ENCODE measurements at places on chromosomes 4 and X.

GRCh38 chr4:16893141-16893651 lies 5.2 kb downstream of the LDB2 start:
- DNase-seq = no peak

DNA sequence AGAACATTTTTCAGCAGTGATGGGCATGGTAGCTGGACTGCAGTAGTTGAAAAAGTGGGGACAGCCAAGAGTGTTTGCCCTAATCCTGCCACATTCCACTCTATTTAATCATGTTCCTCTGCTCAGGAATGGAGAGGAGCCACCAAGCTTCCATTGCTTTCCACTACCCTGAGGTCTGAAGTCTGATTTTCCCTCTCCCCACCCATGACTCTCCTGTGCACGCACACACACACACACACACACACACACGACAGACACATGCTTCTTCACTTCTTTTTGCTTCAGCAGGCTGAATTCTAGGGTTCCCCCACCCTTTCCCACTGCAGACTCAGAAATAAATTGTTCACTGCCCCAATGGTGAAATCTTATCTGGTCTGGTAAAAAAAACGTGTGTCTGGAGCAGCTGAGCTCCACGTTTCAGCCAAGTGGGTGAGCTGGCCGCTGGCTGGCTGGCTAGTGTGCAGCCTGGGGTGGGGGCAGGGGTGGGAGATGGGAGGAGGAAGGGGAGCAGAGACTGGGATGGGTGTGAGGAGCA lies 142.7 kb upstream of the NALF2 start:
- DNase-seq = no peak

- no peak for DNase-seq
Measured at GRCh38 chr4:184617600-184618196, 31.5 kb downstream of the CASP3 start.

DNA sequence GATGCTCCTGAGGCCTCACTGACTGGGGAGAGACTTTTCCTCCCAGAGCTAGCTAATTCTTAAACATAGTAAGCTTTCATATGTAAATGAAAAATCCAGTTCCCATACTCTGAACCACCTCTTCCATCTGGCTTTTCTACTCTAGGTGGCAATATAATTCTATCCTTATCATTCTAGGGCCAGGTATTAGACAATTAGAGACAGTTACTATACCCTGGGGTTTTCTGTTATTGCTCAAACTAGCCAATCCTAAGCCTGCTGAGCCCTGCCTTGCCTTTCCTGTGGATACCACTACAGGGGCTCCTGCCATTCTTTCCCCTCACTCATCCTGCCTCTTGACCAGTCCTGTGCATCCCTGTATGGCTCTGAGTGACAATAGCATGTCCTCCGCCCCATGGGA lies 552.0 kb downstream of the STIM2 start:
- DNase-seq = no peak

- DNase-seq = no peak
Measured at GRCh38 chr4:96525898-96526297, 686.0 kb downstream of the PDHA2 start.

GRCh38 chrX:23246001-23246400 lies 88.6 kb upstream of the PTCHD1 start:
- no peak for DNase-seq

- no peak for DNase-seq
Measured at GRCh38 chr4:52266537-52267137, 215.5 kb downstream of the SPATA18 start.

GRCh38 chr4:82739287-82740190 lies 59.1 kb downstream of the SCD5 start:
- DNase-seq = no peak

- no peak for DNase-seq
Measured at GRCh38 chrX:45479196-45479834, 278.6 kb upstream of the DIPK2B start.
